Foreskin keratinocyte (primary cell): ENCODE measurements at places on chromosomes 2 and 18.

- no peak for DNase-seq
These were observed 424.5 kb downstream of the NBAS start for GRCh38 chr2:15136639-15137038.

DNA sequence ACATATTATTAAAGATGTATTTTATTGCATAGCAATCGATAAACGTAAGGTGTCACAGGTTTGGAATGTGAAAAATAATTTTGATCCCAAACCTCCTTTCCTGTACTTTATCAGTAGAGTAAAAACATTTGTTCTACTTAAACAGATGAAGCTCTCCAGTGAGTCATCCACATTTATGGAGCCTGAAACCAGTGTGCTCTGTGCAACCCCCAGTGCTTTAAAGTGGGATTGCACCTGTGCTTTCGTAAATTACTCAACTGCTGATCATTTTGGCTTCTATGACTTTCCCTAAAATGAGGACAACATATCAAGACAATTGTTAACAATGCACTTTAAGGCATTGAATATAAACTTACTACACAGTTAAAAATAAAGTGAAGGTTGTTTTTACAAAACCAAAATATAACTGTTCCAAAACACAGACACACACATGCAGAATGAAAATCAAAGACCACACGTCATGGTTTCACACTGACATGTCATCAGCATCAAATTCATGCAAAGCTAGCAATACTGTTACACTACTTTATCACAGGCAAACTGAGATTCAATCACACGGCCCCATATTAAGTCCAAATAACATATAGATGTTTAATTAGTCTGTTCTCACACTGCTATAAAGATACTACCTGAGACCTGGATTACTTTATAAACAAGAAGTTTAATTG lies 9.7 kb downstream of the TMEM18 start:
- DNase-seq = peak; percentile 60

DNA sequence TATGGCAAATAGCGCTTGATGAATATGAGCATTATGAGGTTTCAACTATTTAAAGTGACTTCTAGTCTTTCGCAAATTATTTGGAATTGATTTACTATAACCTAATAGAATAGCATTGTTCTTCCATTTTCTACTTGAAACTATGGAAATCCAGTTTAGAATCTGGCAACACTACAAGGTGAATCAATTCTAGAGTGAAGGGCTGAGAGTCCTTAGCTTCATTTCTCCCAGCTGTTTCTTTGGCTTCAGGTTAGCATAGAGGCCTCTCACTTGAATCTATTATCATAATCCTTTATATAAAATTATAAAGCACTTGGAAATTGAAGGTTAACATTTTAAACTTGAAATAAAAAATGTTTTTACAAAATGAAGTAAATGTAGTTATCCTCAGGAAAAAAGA lies 318.8 kb downstream of the CCDC85A start:
- DNase-seq = no peak

DNA sequence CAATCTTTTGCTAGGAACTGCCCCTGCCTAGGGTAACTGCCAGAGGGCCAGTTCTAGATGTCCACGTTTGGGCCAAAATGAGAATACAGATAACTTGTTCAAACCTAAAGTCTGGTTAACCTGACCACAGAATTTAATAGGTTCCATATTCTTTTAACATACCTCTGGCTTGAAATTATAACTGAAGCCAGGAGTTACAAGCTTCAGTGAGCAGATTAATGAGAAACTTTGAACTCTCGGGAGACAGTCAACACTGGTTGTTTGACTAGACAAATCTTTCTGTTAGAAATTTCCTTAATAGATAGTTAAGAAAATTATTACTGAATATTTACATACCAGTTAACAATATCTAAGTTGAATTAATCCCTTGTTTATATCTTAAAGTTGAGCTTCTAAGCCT lies 110.0 kb upstream of the KLF7 start:
- DNase-seq = no peak

- DNase-seq = peak; percentile 25
These were observed 610.2 kb downstream of the DCC start for GRCh38 chr18:52950155-52950554.

DNA sequence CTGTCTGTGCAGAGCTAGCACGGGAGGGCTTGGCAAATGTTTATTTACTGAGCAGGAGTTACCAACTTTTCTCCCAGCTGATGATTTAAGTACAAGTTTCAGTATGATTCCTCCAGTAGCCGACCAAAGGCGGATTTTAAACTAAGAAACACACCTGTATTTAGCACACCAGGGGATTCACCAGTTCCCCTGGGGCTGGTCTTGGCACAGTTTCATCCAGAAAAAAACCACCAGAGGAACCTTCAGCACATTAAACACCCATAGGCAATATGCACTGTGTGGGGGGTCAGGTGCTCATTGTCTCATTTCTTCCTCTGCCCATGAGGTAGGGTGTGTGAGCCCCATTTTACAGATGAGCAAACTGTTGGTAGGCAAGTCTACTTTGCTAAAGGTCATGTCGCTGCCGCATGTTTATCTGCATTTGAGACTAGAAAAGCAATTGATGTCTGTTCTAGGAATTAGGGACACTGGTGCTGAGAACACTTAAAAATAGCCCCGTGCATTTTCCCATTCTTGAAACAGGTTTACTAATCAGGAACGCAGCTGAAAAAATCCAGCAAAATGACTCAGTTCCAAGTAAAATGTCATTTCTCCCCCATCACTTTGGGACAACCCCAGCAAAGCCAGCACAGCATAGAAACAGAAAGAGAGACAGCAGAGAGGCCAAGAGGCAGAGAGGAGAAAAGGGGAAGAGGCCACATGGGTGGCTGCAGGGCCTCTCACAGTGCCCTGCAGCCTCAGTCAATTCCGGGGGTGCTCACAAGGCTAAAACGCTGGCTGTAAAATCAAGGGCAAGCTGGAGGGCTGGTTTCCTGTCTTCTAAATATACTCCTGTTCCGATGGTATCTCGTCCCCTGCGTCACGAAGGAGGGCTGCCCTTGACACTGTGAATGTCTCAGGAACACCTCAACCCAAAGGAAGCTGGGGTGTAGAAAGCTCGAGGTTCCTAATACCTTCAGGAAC lies 166.8 kb upstream of the ID2 start:
- DNase-seq = no peak

- no peak for DNase-seq
These were observed 180.4 kb downstream of the MCFD2 start for GRCh38 chr2:46735108-46735691.

DNA sequence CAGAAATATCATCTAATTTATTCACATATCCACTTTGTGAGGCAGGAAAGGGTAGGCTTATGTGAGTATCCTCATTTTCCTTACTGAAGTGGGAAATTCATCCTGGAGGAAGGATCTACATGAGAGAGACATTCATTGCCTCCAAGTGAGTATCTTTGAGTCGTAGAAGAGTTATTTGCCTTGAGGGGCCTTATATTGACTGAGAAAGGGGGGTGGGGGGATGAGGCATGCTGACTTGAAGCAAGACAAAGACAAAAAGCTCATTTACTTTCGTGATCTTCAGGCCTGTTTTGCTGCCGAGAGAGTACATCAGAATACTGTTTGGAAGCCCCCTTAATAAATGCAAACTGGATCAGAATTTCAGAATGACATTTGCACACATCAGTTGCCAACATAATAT lies 17.6 kb upstream of the NEDD4L start:
- DNase-seq = no peak

GRCh38 chr18:58313491-58314032 lies 269.5 kb downstream of the NEDD4L start:
- no peak for DNase-seq

GRCh38 chr18:2979129-2979528 lies 33.8 kb downstream of the LPIN2 start:
- no peak for DNase-seq

GRCh38 chr2:216944733-216945132 lies 84.9 kb upstream of the TNP1 start:
- DNase-seq = no peak

GRCh38 chr2:176642074-176642473 lies 372.8 kb downstream of the MTX2 start:
- peak; percentile 80 for DNase-seq

- peak; percentile 10 for DNase-seq
These were observed 219.0 kb downstream of the MYO3B start for GRCh38 chr2:170396799-170397459.

- DNase-seq = no peak
These were observed 91.7 kb downstream of the INHBB start for GRCh38 chr2:120437604-120438000.

GRCh38 chr2:191020742-191021381 lies 6.9 kb upstream of the STAT1 start:
- DNase-seq = peak; percentile 75

DNA sequence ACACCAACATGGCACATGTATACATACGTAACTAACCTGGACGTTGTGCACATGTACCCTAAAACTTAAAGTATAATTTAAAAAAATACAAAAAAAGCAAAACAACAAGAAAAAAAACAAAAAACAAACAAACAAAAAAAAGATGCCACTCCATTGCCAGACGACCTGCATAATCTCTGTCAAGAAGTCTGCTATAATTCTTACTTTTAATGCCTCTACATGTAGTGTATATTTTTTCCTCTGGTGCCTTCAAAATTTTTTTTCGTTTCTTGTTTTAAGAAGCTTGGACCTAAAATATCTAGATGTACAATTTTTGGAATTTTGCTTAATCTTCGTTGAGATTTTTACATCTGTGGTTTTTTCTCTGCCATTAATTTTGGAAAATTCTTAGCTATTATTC lies 235.6 kb upstream of the ZNF521 start:
- DNase-seq = no peak

DNA sequence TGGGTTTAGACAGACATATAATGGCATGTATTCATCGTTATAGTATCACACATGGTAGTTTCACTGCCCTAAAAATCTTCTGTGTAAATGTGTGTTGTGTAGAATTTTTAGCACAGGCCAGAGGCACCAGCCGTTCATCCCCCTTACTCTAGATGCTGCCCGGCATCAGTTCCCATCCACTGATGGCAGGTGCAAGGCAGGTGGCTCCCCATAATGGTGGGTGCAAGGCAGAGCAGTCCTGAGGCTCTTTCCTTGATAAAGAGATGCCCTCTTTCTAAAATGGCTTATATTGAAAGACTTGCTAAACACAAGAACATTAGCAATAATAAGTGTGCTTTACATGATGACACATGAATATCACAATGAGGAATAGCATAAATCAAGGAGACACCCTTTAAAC lies 508.5 kb downstream of the EPHA4 start:
- no peak for DNase-seq

GRCh38 chr2:12877761-12878160 lies 161.0 kb downstream of the TRIB2 start:
- no peak for DNase-seq

DNA sequence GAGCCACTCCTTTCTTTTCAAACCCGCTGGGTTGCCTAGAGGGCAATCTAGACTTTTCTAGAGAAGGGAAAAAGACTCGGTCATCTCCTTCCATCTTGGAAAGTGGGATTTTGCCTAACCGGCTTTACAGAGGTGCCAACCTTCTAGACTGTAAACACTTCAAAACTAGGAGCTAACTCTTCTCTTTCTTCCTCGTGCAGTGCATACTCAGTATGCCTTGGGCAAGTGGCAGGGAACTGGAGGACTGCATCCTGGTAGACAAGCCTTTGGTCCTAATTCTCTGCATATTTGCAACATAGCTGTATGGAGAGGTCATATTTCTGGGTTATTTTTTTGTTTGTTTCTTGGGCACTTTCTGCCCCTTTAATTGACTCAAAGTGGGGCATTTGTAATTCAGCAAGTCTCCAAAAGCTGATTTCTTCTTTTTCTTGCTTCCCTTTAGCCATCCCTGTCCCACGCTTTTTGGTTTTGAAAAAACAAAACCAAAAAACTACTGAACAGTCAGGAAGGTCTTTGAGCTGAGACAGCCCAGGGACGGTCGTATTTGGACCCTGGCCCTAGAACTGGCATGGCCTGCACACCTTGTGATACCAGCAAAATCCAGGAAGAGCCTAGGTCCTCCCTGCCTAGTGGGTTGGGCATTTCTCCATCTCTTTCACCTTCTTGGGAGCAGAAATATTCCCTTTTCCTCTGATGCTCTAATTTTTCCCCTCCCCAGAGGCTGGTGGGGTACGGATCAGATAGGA lies 5.8 kb upstream of the GATA6 start:
- no peak for DNase-seq

DNA sequence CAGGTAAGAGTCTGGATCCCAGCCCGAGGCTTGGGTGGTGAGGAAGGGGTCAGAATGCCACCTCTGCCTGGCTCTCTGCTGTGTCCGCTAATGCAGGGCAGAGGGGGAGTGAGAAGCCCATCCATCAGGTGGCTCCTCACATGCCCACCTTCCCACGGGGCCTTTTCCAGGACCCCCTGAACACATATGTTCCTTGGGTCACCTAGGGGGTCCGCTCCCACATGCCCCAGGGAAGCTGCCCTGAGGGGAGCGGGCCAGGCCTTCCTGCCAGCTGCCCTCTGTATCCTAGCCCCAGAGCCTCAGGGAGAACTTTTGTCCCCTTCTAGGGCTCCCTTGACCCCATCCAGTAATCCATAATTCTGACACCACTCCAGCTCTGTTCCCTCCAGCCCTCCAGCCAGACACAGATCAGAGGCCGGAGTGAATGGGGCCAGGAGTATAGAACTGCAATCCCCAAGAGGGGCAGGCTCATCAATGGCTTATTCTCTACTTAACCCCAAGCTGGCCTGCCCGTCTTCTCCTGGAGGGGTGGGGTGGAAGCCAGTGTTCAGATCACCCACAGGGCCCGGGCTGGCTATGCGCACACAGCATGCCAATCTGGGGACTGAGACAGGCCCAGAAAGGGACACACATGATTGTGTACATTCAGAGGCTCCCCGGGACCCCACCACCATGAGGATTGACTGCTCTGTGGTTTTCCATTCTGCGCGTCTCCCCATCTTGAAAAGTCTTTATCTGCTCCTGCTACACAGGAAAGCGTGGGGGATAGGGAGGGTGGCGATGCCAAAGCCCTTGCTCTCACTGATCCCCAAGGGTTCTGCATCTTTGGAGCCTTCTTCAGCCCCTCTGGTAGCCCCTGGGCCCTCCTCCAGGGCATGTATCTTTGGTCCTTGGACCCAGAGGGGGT lies 1.1 kb downstream of the EMILIN1 start:
- no peak for DNase-seq

GRCh38 chr2:213723707-213724106 lies 439.4 kb downstream of the SPAG16 start:
- no peak for DNase-seq

GRCh38 chr2:71800106-71800809 lies 346.9 kb downstream of the DYSF start:
- DNase-seq = no peak

DNA sequence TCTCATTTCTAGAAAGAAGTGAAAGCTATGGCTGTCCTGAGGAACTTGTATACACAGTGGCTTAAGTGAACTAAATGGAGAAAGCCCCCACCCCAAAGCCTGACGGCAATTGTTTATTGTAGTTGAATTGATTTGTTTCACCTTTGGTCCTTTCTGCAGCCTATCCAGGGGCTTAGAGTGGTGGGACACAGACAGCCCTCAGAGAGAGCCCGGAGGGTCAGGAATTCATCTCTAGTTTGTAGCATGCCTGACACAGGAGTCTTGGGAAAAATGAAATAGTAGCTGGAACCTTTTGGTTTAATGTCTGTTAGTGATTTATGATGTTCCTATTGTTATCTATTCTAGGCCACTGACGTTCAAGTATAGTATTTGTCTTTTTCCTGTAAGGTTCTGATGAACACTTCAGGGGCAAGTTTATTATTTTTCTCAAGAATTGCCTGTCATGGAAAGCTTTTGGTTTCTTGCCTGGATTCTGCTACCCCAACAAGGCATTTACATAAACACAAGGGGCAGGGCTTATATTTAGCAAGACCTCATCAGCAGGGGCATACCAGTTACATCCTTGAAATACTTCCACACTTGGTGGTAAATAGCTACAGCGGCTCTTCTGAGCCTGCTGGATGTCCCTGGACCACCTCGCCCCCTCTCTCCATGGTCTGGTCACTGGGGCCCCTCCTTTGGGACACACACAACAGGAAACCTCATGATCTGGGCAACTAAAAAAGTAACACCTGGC lies 44.4 kb downstream of the KCNE4 start:
- no peak for DNase-seq
